ENCODE measurements at places on chromosomes 6 and 20.
A peak's percentile ranks its signal among the peaks of the same experiment; 100 is the strongest.

GRCh38 chr6:164379795-164380194, 929.6 kb downstream of the C6orf118 start:
- no peak for DNase-seq

- DNase-seq: no peak
Measured at GRCh38 chr6:18395177-18395855, 8.2 kb downstream of the RNF144B start.

DNA sequence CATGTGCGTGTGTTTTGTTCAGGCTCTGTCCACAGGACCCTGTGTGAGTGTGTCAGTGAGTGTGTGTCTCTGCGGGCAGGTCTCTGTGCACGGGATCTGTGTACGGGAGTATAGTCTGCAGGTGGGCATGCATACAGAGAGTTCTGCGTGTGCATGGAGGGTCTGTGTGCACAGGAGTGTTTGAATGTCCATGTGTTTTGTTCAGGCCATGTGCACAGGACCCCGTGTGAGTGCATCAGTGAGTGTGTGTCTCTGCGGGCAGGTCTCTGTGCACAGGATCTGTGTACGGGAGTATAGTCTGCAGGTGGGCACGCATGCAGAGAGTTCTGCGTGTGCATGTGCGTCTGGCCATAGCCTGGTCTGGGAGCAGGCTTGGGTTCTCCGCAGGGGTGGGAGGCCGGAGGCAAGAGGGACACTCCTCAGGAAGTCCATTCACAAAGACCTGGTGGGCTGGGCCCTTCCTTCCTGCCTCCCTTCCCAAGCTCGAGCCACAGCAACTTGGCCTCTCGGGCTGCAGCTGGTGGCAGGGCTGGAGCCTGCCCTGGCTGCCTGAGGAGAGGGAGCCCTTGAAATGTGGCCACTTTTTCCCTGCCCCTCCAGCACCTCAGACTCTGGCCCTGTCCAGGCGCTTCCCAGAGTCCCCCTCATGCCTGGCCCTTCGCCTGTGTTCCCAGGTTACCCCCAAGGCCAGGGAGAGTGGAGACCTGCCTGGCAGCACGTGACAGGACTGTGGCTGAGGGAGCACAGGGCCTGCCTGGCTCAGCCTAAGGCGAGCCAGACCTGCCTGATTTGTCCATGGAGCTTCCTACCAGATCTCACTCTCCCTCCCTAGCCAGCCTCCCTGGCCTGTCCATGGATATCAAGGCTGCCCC, 6.8 kb downstream of the HSPA12B start:
- DNase-seq: no peak

GRCh38 chr6:36501686-36502085, 45.6 kb downstream of the STK38 start:
- no peak for DNase-seq

GRCh38 chr20:25750765-25751696, 54.4 kb upstream of the ZNF337 start:
- DNase-seq: peak; percentile 22

DNA sequence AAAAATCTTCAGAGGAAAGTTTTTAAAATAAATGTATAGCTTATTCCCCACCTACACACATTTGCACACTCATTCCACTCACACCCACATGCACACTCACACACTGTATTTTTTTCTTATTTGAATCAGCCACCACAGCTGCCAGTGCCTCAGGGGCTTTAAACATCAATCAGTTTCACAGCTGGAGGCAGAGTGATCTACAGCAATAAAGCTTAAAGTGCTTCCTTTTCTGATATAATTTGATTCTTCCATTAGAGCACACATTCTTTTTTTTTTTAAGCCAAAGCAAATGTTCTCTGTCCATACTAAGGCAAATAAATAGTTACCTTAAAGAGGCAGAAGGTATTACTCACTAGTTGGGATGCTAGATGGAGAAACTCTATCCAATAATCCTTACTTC, 498.8 kb upstream of the POU3F2 start:
- no peak for DNase-seq

- no peak for DNase-seq
Measured at GRCh38 chr6:27810768-27811450, 101.3 kb downstream of the OR2B2 start.

- no peak for DNase-seq
Measured at GRCh38 chr20:23436681-23437080, 2.8 kb upstream of the CSTL1 start.

DNA sequence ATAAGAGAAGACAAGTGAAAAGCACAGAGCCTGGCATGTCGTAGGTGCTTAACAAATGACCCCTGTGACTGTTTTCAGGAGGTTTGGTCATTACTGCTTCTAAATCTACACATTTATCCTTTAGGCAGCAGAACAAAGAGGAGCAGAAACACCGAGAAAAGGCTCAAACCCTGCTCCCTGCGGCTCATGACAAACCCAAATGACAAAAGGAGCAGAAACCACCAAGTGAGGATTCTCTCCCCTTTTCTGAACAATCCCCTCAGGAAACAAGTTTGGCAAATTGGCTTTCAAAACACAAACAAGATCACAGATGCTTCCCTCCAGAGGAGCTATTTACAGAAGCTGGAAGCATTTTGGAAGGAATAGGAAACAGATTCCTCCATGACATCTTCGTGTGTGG, 15.8 kb upstream of the SIRPG start:
- DNase-seq: no peak

DNA sequence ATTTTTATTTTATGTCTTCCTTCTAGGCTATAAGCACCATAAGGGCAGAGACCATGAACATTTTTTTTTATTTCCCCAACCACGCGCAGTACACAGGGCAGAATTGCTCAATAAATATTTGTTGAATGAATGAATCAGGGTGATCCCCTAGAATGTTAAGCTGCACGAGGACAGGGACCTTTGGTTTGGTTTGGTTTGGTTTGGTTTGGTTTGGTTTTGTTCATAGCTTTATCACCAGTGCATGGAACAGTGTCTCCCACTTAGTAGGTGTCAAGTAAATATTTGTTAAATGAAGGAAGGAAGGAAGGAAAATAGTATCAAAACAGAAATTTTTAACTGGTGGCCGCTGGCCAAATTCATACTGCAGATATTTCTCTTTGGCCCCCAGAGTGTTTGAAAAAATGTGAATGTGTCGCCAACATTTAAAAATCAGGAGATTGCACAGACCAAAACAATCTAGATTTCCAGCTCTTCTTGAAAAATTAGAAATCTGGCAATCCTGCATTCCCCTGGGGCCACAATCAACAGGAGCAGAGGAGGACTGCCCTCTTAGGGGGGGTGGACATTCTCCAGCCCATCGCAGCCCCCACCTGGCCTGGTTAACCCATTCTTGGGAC, 205.3 kb downstream of the EYA2 start:
- DNase-seq: peak; percentile 62

GRCh38 chr6:110357298-110357663, 868 bp downstream of the METTL24 start:
- no peak for DNase-seq

All from AG10803 (cell line).